ENCODE measurements at places on chromosomes 11 and 22.

- no peak for DNase-seq
These were observed 9.4 kb upstream of the SAMM50 start for GRCh38 chr22:43945632-43946383.

DNA sequence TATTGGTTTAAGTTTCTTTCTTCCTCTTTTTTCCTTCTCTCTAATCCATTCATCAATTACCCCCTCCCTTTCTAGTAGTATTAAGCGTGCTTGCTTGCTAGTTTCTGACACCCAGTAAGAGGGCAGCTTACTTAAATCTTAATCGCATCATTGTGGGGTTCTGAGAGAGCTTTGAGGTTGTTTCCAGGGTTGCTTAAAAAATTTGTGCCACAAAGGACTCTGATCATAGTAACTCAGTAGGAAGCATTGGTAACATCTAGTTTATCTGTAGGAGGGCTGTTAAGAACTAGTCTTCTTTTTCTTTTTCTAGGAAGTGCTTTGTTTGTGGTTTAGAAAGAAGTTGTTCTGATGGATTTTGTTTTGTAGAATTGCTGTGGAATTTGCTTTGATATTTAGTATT, 45.3 kb downstream of the TMEM135 start:
- no peak for DNase-seq

DNA sequence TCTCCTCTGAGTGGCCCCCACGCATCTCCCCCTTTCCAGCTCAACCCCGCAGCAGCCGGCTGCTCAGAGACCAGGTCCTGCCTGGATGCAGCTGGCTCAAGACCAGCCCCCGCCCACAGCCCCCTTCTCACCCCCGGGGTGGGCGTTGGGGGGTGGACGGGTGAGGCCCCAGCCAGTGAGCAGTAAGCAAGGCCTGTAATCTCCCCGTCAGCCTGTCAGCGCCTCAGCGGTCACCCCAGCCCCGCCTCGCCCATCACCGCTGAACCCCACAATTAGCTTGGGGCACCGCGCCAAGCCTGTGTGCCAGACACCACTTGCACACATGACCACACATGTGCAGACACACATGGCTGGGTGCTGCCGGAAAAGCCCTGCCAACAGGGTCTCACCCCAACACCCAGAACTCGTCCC, 5.9 kb downstream of the PLXNB2 start:
- no peak for DNase-seq

- DNase-seq = no peak
These were observed 3.4 kb downstream of the IRF7 start for GRCh38 chr11:612201-612960.

- peak; percentile 53 for DNase-seq
These were observed 15.7 kb upstream of the SPTBN2 start for GRCh38 chr11:66744485-66745355.

DNA sequence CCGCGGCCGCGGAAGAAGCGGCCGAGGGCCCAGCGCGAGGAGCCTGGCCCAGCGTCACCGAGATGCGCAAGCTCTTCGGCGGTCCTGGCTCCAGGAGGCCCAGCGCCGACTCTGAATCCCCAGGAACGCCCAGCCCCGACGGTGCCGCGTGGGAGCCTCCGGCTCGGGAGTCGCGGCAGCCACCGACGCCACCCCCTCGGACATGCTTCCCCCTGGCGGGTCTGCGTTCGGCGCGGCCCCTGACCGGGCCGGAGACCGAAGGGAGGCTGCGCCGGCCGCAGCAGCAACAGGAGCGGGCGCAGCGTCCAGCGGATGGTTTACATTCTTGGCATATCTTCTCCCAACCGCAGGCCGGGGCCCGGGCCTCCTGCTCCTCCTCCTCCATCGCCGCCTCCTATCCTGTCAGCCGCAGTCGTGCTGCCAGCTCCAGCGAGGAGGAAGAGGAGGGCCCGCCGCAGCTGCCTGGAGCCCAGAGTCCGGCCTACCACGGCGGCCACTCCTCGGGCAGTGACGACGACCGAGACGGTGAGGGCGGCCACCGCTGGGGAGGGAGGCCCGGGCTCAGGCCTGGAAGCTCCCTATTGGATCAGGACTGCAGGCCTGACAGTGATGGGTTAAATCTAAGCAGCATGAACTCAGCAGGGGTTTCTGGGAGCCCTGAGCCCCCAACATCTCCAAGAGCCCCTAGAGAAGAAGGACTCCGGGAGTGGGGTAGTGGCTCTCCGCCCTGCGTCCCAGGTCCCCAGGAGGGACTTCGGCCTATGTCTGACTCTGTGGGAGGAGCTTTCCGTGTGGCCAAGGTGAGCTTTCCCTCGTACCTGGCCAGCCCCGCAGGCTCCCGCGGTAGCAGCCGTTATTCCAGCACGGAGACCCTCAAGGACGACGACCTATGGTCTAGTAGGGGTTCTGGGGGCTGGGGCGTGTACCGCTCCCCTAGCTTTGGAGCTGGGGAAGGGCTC, 1.2 kb downstream of the ARHGEF17 start:
- no peak for DNase-seq

GRCh38 chr11:9516113-9516512, 55.3 kb downstream of the ZNF143 start:
- DNase-seq = no peak

GRCh38 chr22:34975721-34976120, 90.2 kb upstream of the ISX start:
- no peak for DNase-seq

- DNase-seq = no peak
These were observed 461 bp upstream of the EED start for GRCh38 chr11:86244063-86244521.

- no peak for DNase-seq
These were observed 4.4 kb downstream of the DERL3 start for GRCh38 chr22:23834406-23834792.

GRCh38 chr22:20003304-20003703, 13.3 kb downstream of the ARVCF start:
- DNase-seq = no peak

GRCh38 chr11:44162004-44162403, 66.5 kb downstream of the EXT2 start:
- no peak for DNase-seq

DNA sequence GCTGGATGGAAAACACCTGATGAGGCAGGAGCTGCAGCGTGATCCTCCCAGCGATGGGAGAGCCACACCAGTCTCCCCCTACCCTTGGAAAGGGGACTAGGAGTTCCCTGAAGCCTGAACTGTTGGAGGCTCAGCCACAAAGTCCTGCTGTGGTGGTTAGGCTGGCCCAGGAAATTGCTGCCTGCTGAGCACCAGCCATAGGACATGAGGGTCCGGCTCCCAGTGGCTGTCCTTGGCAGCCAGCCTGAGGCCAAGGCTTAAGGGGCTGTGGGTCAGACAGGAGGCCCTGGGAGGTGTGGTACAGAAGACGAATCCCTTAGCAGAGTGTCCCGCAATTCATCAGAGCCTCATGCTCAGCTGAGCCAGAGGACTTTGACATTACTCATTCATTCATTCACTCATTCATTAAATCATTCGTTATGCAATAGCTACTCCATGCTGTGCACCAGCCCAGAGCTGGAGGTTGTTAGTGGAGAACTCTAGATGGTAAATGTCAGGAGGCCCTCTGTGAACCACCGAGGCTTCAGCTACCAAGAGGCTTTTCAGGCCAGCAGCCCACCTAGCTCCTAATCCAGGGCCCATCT, 14.4 kb upstream of the SEC14L4 start:
- DNase-seq = no peak

- DNase-seq = no peak
These were observed 15.7 kb upstream of the IL10RA start for GRCh38 chr11:117970400-117971024.

- no peak for DNase-seq
These were observed 354.9 kb upstream of the FAT3 start for GRCh38 chr11:91869686-91870085.

- DNase-seq = no peak
These were observed 1.9 kb downstream of the KCTD17 start for GRCh38 chr22:37053310-37054055.

DNA sequence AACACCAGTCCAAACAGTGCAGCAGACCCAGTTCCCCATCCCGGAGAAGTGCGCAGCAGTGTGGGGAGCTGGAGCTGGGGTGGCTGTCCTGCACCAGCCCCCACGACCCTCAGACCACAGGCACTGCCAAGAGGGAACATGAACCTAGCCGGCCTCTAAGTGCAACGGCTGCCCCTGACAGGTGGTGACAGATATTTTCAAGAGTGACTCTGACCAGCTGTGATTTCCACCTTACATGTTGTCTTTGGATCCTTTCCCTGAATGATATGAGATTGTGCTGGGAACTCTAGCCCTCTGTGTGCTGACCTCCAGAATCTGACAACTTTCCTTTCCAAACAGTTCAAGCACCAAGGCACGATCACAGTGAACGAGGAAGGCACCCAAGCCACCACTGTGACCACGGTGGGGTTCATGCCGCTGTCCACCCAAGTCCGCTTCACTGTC, 12.6 kb downstream of the SERPIND1 start:
- DNase-seq = no peak

- DNase-seq = no peak
These were observed 340.8 kb upstream of the PITPNB start for GRCh38 chr22:28259774-28260312.

GRCh38 chr11:34916843-34917770, 689 bp downstream of the PDHX start:
- no peak for DNase-seq

GRCh38 chr22:41369424-41369745, 12.4 kb upstream of the TEF start:
- DNase-seq = no peak

DNA sequence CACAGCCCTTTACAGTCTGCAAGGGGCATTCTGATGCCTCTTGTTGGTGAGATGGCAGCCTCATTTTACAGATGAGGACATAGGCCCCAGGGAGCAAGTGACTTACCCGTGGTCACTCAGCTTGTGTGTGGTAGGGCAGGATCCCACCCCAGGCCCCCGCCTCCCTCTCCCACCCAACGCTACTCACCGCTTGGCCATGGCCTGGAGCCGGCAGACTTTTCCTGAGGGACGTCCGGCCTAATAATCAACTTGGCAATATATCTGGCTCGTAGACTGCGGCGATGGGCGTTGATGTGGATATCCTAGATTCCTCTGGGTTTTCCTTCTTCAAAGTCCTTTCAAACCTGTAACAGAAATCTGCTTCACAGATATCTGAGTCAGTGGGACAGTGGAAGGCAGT, 57.1 kb downstream of the ARHGAP8 start:
- no peak for DNase-seq

DNA sequence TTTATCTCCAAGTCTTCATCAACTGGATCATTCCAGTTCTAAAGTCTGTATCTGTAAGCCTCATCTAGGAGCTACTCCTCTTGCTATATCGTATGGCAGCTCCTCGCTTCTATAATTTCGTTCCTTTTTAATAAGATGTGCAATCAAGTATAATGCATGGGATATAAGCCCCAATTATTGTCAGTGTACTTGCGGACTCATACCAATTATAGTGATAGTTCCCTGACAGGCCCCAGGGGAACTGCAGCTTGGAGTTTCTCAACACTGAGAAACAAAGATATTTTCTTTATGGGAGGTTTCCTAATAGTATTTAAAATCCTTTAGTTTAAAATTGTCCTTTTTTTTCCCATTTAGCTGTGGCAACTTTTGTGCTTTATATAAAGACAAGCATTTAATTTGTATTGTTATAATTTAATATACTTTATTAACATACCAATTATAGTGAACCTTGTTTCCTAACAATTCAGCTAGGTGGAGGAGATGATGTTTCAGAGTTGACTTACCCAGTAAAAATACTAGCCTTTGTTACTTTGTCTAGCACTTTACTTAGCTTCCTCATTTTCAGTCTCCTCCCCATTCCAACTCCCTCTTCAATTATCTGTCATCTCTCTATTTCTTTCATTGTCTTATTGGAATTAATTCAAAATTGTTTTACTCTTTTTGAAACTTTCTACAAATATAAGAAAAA, 25.3 kb upstream of the DDX17 start:
- no peak for DNase-seq

- no peak for DNase-seq
These were observed 53.2 kb downstream of the IRAG1 start for GRCh38 chr11:10640308-10640707.

DNA sequence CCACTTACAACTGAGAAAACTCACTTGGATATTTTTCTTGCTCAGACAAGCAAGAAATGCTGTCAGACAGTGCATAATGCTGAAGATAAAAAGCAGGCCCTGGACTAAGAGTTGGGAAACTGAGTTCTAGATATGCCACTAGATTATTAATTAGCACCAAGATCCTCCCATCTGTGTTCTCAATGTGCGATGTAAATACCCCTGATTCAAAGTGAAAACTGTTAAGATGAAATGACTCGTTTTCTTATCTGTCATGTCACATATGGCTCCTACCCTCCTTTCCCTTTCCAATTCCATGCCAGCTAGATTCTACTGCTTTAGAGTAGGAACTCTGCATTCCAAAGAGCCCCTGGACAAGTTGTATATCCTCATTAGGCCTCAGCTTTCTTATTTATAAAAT, 88.9 kb upstream of the CLNS1A start:
- DNase-seq = no peak

- DNase-seq = no peak
These were observed 7.8 kb upstream of the PYGM start for GRCh38 chr11:64767344-64768299.

DNA sequence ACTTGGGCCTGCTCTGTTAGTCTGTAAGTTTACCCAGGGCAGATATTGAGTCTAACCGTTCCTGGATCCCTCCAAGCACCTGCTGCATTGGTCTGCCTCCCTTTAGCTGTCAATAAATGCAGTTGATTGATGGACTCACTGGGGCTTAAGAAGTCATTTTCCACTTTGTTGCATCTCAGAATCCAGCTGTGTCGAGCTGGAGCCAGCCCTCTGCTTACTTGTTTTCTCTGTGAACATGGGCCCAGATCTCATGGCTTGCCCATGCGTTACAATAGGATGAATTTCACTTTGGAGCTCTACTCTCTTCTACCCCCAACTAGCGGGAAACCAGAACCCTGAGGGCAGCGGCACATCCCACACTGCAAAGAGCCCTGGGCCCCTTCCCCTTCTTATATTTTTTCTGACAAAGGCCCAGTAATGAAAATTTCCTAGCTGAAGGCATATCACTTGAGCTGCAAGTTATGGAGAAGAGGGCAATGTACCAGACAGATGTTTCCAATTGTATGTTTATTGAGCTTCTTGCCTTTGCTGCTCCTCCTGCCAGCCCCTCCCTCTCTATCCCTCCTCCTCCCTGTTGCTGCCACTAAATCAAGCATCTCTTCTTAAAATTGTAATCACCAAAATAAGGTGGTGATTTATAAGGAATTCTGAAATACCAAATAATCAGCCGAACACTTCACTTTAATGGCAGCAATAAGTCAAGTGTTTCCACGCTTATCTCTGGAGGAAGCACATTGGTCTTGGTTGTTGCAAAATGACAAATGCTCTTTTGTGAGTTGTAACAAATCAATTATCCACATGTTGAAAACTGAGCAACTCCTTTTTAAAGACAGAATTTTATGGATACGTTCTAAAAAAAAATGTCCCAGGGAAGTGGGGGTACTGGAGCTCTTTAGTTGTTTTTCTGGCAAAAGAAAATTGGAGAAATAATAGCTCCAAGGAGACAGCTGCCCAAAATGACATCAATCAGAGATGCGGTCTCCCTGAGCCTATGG, 212.3 kb upstream of the ZBED5 start:
- DNase-seq = no peak

- DNase-seq = no peak
These were observed 35.5 kb upstream of the CCDC188 start for GRCh38 chr22:20186183-20186870.

- DNase-seq = no peak
These were observed 102.7 kb downstream of the BRD1 start for GRCh38 chr22:49724893-49725489.

GRCh38 chr11:112355726-112356125, 95.1 kb upstream of the PLET1 start:
- no peak for DNase-seq

GRCh38 chr22:24185501-24186351, 4.4 kb downstream of the SUSD2 start:
- no peak for DNase-seq

- DNase-seq = no peak
These were observed 941.7 kb downstream of the NTM start for GRCh38 chr11:132312161-132312560.
